ENCODE measurements at places on chromosomes 1 and 21. TPM values are rescaled to one million over a fixed set of nuclear protein-coding genes. Genes with fewer than 3 reads are reported as not detected.

Gene CLCNKA
- not detected for total RNA-seq

DNA sequence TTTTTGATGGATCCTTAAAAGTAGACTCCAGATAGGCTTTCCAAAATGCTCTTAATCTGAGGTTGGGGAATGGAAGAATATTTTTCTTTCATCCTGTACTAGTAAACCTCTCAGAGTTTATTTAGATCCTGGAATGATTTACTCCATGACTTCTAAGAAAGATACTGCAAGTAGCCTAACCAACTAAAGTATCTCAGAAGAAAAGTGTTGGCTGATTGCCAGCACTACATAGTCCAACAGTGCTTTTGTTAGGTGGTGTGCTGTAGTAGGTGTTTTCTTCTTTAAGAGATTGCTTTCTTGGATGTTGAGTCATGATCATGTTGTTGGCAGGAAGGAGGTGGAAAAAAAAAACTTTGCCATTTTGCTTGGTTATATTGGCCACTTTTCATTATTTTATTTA, 119.8 kb downstream of the OSBPL9 start:
- DNase-seq = no peak

- DNase-seq = no peak
Measured at GRCh38 chr1:15681349-15682292, 2.5 kb upstream of the PLEKHM2 start.

Gene HTR6
- total RNA-seq = not detected

Gene C1orf167
- total RNA-seq = not detected

DNA sequence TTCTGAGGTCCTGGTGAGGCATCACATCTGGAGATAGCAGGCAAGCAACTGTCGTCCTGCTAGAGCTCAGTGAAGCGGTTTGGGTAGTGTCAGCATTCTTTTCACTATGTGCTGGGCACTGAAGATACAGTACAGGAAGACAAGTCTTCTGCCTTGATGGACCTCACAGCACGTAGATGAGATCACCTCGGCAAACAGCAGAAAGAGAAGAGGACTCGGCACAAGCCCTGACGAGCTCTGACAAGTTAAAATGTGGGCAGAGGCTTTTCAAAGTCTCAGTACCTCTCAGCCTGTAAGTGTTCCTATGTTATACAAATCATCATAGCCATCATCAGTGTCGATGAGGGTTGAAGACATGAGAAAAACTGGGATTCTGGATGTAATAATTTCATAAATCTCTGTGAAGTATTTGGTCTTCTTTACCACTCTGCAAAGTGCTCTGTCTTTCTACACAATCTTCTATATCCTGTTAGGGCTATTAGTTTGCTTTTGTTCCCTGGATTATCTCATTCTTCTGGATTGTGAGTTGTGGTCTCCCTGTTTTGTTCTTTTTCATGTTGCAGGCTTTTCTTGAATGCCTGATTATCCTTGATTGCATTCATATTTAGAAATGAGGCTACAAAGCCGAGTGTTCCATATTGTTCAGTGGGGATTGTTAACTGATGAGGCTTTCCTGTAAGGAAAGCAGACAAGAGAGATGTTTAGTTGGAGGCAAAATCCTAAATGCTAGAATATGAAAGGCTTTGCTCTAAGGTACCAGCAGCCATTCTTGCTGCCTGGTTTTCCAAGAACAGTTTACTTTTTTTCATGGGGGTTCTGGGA, 24.2 kb downstream of the MAEL start:
- no peak for DNase-seq

- DNase-seq = no peak
Measured at GRCh38 chr1:95140791-95141190, 23.6 kb downstream of the TLCD4 start.

Measured in activated CD8-positive, alpha-beta T cell treated with anti-CD3 and anti-CD28 coated beads for 36 hours (primary cell).